Hypothalamus (tissue), 51 donors: ENCODE measurements at places on chromosomes 3 and 15.

DNA sequence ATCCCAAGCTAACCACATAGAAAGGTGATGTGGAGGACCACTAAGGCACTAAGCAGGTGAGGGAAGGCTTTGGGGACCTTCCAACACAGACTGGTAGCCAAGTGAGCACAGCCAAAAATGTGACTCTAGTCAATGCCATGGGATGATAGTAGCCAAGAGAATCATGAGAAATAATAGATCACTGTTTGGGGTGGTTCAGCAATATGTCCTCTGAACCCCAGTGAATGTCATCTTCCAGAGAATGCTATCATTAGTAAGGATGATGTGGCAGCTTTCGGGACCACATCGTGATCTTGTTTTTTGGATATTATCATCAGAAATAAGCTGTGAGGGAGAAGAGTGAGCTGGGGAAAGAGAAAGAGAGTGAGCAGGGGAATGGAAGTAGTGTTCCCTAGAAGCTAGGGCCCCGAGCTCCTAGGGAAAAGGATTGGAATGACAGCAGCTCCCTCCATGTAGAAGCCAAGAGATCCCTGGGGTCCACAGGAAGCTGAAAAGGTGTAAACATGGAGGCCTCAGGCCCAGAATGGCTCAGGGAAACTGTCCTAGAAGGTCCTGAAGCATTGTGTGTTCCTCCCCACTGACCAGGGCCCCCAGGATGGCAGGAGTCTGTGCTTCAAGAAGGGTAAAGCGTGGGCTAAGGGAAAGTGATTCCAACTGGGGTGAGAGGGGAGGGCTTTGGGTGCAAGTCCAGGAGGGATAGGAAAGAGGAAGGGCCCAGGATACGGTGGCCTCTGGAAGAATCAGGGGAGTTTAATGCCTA, 56.6 kb upstream of the KLF13 start:
- no peak for DNase-seq

GRCh38 chr3:124831628-124832199, 55.5 kb downstream of the ITGB5 start:
- DNase-seq = no peak

DNA sequence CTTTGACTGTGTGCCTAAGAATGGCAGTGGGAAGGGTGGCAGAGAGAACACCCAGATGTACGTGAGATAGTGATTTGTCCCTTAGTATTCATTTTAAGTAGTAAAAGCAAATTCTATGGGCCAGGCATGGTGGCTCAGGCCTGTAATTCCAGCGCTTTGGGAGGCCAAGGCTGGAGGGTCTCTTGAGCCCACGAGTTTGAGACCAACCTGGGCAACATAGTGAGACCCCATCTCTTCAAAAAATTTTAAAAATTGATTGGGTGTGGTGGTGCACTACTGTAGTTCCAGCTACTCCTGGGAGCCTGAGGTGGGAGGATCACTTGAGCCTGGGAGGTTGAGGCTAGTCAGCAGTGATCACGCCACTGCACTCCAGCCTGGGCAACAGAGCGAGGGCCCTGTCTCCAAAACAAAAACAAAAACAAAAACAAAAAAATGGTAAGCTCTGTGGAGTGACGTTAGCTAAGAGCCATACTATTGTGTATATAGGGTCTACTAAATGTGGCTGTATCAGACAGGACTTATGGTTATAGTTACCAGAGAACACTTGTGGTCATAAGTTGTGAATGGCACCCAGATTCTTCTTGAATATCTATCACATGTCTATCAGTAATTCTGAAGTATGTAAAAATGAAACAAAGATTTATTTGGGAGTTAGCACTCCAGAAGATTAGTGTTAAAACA, 171.5 kb downstream of the TCF12 start:
- DNase-seq = no peak

- DNase-seq = no peak
Measured at GRCh38 chr3:52962160-52962559, 64.8 kb upstream of the STIMATE start.

DNA sequence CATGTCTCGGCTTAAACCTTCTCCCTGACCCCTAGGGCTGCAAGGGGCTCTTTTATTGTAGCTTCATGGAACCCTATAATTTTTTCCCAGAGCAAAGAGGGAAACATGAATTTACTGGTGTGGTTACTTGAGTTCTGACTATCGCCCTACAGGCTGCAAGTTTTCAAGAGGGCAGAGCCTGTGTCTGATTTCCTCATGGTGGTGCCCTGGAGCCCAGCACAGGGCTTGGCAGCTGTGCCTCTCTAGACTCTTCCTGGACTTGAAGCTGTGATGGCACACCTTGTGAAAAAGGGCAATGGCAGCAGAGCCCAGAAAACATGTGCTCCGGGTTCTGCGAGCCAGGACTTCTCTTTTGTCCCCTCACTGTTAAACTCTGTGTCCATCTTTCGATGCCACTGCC, 34.2 kb upstream of the TF start:
- no peak for DNase-seq

- DNase-seq = no peak
Measured at GRCh38 chr3:159859424-159859823, 129.2 kb upstream of the IL12A start.

- DNase-seq = no peak
Measured at GRCh38 chr3:134312072-134312872, 61.6 kb upstream of the RYK start.

DNA sequence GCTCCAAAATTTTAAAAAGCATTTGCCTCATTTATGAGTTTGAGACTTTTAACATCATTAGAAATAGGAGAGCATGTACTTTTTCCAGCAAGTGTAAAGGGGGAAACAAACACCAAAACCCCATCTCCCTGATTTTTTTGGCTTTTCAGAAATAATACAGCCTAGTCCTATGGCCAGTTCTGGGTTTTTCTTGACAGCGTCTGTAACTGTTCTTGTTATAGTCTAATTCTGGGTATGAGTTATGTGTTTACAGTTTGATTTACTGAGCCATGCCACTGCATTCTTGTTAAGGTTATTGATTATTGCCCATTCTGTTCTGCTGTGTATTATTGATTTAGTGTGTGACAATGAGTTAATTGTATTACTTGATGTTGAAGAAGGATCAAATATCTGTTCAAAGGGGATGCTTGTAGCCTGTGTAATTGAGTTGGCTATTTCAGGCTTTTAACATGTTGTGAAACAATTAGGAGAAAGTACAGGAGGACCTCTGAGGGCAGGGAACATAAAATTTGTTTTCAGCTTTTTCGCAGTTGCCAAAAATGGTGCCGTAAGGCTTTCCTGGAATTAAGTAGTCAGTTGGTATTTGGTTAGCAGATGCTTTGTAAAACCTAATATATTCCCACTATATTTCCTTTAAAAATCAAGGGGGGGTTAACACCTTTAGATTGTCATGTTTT, 46.1 kb downstream of the MBNL1 start:
- DNase-seq = no peak
